Activated T-cell treated with anti-CD3 and anti-CD28 coated beads, Interleukin-2, amount 50 U/mL, for 24 hours (primary cell): ENCODE measurements at places on chromosomes 13 and 19.
A peak's percentile ranks its signal among the peaks of the same experiment; 100 is the strongest.

DNA sequence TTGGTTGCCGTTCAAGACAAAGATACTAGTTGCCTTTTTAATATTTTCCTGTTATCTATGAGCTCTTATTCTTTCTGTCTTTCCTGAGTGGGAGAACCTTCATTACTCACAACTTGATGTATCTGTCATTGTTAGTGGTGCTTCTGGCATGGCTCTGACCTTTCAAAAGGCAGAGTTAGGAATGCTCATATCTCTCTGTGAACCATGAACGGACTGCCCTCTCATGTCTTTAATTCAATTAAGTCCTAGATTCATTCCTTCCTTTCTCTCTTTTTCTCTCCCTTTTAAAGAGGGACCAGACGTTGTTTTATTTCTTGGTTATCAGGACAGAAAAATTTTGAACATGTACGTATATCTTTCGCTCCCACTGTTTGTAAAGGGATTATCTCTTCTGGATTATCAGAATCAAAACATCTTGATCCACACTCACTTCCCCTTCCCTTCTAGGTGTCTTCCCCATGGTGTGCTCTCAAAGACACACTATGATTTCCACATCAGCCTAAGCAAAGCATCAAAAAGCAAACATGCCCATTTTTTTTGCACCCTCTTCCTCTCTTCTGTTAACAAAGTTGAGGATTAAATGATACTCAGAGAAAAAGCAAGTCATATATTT is 90.3 kb downstream of the LRCH1 start:
- H3K4me1 ChIP-seq = peaks cover 50% of the 10 kb centered on the region
- no peak overlapping the region for H3K4me3 ChIP-seq
- no peaks in the 10 kb centered on the region for H3K27me3 ChIP-seq
- DNase-seq = no peak
- H3K36me3 ChIP-seq = no peaks in the 10 kb centered on the region

DNA sequence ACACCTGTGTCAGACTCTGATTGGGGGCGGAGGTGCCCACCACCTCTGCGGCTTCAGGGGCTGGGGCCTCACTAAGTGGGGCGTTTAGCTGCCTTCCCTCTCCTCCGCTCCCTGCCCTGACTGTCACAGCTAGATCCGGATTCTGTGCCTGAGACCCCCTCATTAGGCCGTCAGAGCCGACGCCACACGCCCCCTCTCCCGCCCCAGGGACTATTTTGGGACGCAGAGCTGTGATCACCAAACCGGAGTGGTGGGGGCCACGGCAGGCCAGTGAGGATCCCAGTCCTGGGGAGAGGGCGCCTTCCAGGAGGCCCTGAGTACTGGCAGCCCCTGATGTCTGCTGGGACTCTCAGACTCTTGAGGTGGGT is 762 bp downstream of the KANK3 start:
- no peaks in the 10 kb centered on the region for H3K36me3 ChIP-seq
- H3K4me3 ChIP-seq = no peak overlapping the region
- peaks cover 30% of the 10 kb centered on the region for H3K27me3 ChIP-seq
- no peak overlapping the region for H3K27ac ChIP-seq
- DNase-seq = no peak

- no peaks in the 10 kb centered on the region for H3K36me3 ChIP-seq
- no peaks in the 10 kb centered on the region for H3K27me3 ChIP-seq
- no peak for DNase-seq
- no peak overlapping the region for H3K4me3 ChIP-seq
Observed at GRCh38 chr19:38057959-38058690, 151.1 kb downstream of the SIPA1L3 start.

DNA sequence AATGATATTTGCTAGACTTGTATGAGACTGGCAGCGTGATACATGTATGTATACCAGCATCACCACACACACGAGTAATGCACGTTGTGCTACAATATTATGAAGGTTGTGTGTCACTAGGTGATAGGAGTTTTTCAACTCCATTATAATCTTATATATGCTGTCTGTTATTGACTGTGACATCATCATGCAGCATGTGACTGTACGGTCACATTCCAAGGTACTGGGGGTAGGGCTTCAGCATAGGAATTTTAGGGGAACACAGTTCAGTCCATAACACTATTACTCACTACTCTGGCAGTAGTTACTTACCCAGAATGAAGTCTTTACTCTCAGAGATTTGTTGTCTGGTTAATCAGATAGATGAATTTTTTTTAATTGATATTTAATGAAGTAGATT is 91.1 kb downstream of the CDK8 start:
- H3K27ac ChIP-seq = no peak overlapping the region
- H3K36me3 ChIP-seq = peaks cover 33% of the 10 kb centered on the region
- no peak overlapping the region for H3K4me3 ChIP-seq
- H3K4me1 ChIP-seq = no peaks in the 10 kb centered on the region
- no peaks in the 10 kb centered on the region for H3K27me3 ChIP-seq
- DNase-seq = no peak

GRCh38 chr13:43831088-43831487 is 44.3 kb upstream of the ENOX1 start:
- DNase-seq = no peak
- H3K27ac ChIP-seq = no peak overlapping the region
- H3K4me1 ChIP-seq = no peaks in the 10 kb centered on the region
- H3K4me3 ChIP-seq = no peak overlapping the region

- H3K36me3 ChIP-seq = no peaks in the 10 kb centered on the region
- no peak overlapping the region for H3K27ac ChIP-seq
- peaks cover 26% of the 10 kb centered on the region for H3K27me3 ChIP-seq
- H3K4me1 ChIP-seq = no peaks in the 10 kb centered on the region
- no peak for DNase-seq
- no peak overlapping the region for H3K4me3 ChIP-seq
Observed at GRCh38 chr13:112140366-112140765, 73.4 kb downstream of the SOX1 start.

- peaks cover 18% of the 10 kb centered on the region for H3K27me3 ChIP-seq
- no peaks in the 10 kb centered on the region for H3K36me3 ChIP-seq
- H3K4me3 ChIP-seq = no peak overlapping the region
- DNase-seq = no peak
- no peak overlapping the region for H3K27ac ChIP-seq
- H3K4me1 ChIP-seq = no peaks in the 10 kb centered on the region
Observed at GRCh38 chr13:102260256-102260655, 141.6 kb downstream of the FGF14 start.

GRCh38 chr13:29500386-29500785 is 95.1 kb downstream of the SLC7A1 start:
- H3K4me3 ChIP-seq = no peak overlapping the region
- H3K27me3 ChIP-seq = peaks cover 56% of the 10 kb centered on the region
- H3K4me1 ChIP-seq = peaks cover 7% of the 10 kb centered on the region
- no peaks in the 10 kb centered on the region for H3K36me3 ChIP-seq

- H3K4me1 ChIP-seq = peaks cover 15% of the 10 kb centered on the region
- H3K27ac ChIP-seq = peak within 1 kb of the TSS; percentile 26
- peaks cover 48% of the 10 kb centered on the region for H3K27me3 ChIP-seq
- peak within 1 kb of the TSS; percentile 63 for H3K4me3 ChIP-seq
Observed at GRCh38 chr19:43639519-43640423, at the start of gene CADM4. Gene CADM4, minus strand, starts transcription at chr19:43639850. Its CDS starts 60 bp downstream, at chr19:43639790.

DNA sequence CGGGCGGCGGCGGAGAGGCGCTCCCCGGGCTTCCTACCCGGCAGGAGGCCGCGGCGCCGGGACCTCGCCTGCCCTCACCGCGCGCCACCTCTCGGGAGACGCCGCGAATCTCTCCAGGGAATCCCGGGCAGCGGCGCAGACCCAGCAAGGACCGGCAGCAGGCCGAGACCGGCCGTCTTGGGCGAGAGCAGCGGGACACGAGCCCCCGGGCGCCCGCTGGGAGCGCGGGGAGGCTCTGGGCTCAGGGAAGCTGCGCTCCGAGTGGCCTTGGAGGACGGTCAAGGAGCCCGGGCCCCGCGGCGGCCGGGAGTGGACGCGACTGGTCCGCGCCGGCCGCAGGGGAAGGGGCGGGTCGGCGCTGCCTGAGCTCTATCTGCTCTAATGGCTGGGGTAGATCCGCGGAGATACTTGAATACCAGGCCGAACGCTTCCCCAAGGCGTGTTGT is 14.7 kb downstream of the CDX2 start:
- H3K27me3 ChIP-seq = peaks cover 79% of the 10 kb centered on the region
- no peaks in the 10 kb centered on the region for H3K36me3 ChIP-seq
- H3K4me1 ChIP-seq = peaks cover 14% of the 10 kb centered on the region
- no peak overlapping the region for H3K27ac ChIP-seq
- no peak for DNase-seq
- H3K4me3 ChIP-seq = peak overlapping the region; percentile 69
